Endothelial cell of coronary artery (primary cell): ENCODE measurements at places on chromosomes 4 and X. TPM values are rescaled to one million over a fixed set of nuclear protein-coding genes. Genes with fewer than 3 reads are reported as not detected.

The TECRL gene
- not detected in 2 replicates for total RNA-seq

The ARAF gene
- total RNA-seq, result 9.0 and 16.8 TPM in 2 replicates

The NAA11 gene
- total RNA-seq, result not detected in 2 replicates

The GAR1 gene
- total RNA-seq, result 4.4 and 6.2 TPM in 2 replicates

The ITIH6 gene
- total RNA-seq, result not detected in 2 replicates

The VGLL1 gene
- total RNA-seq, result not detected in 2 replicates

The MAGEE2 gene
- not detected in 2 replicates for total RNA-seq

The PAGE5 gene
- total RNA-seq, result not detected in 2 replicates

The MAGEC3 gene
- 0.09 TPM in 1 of 2 replicates, not detected in the other for total RNA-seq

The FGF2 gene
- total RNA-seq, result 8.1 and 36.0 TPM in 2 replicates

The KDR gene
- 144 and 275 TPM in 2 replicates for total RNA-seq
